ENCODE measurements at places on chromosomes 11 and 22.

DNA sequence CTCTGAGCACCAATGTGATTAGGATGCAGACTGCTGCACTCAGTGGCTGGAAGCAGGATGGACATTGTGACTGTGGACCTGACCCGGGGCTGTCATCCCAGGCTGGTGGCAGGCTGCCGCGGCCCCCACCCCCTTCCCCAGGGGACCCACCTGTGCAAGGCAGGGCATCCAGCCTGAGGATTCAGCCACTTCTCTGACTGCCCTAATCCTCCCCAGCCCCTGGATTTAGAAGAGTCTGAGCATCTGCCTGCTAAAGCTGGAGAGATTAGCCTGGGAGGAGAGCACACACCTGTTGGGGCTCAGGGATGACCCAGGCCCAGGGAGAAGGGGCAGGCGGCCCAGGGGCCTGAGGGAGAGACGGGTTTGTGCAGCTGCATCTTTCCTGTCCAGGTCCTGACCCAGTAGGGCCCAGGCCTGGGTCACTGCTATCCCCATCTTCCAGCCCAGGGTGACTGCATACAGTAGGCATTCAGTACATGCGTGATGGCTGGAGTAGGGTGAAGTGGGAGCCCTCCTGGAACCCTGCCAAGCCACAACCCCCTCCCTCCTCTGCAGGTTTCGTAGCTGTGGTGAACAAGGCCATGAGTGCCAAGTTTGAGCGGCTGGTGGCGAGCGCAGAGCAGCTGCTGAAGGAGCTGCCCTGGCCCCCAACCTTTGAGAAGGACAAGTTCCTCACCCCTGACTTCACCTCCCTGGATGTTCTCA, 12.1 kb downstream of the DPP3 start:
- no peak for DNase-seq

DNA sequence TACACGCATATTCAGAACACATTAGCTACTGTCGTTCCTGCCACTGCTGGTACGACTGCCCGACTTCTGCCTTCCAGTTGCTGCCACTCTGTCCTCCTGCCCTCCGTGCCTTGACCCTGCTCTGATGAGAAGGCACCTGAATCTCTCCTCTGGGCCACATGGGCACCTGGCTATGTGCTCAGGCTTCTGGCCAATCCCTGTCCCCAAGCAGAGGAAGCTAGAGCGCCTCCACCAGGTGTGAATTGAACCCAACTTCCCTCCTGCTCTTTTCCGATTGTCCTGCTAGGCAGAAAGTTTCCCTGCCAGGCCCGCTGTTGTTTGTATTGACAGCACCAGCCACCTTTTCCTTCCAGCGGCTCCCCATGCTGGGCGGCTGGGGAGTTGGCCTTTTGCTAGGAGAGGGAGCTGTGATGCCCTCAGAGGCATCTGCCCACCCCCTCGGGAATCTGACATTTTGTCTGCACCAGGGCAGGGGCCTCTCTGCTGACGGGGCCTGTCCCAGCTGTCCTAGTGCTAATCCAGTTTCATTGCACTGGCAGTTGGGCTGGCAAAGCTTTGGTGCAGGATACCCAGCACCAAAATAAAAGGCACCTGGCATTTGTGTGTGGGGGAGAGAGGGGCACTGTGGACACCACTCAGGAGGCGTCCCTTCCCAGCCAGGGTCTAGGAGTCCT, 118.0 kb downstream of the GRIK4 start:
- DNase-seq, result no peak

GRCh38 chr11:73393479-73394415, 17.5 kb downstream of the RELT start:
- no peak for DNase-seq

DNA sequence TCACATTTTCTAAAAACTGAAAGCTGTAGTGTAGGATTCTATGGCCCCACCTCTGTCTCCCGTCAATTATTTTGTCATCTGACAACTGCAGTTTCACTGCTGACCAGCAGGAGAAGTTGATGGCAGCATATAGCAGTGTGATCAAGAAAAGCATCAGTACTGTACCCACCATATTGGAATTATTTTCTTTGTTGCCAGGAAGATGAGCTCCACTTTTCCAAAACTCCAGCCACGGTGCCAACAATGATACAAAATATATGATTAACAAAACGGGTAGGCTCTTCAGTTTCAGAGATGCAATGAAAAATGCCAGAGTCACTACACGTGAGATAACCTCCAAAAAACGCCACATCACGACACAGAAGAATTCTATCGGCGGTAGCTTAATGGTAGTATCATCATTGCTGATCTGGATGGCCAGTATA, 41.3 kb downstream of the XKR3 start:
- no peak for DNase-seq

GRCh38 chr11:72229336-72229924, 4.9 kb downstream of the INPPL1 start:
- DNase-seq, result no peak

GRCh38 chr11:27807596-27807995, 107.3 kb upstream of the BDNF start:
- no peak for DNase-seq

DNA sequence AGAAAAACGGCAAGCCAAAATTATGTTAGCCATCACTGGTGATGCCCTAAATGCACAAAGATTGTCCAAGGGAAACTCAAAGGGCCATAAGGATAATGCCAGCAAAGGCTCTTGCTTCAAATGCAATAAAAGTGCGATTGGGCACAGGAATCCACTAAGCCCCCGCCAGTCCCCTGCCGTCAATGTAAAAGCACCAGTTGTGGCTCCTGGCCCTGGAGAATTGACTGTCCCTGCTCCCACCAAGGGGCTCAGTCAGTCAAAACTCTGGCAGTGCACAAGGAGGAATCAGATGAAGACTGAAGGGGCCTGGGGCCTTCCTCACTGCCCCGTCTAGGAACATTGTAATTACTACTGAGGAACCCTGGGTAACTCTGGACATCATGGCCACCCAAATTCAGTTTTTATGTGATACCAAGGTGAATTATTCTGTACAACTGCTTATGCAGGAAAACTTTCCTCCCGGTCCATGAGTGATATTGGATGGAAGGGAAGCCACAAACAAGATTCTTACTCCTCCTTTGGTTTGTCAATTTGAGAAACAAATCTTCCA, 85.6 kb downstream of the PIWIL4 start:
- DNase-seq, result no peak

GRCh38 chr22:30262917-30263741, 3.5 kb downstream of the OSM start:
- DNase-seq, result no peak

- DNase-seq, result no peak
These were observed 46.2 kb upstream of the LMO1 start for GRCh38 chr11:8309862-8310261.

- no peak for DNase-seq
These were observed 2.2 kb upstream of the VPS11 start for GRCh38 chr11:119065369-119065768.

GRCh38 chr11:44628730-44629700, 63.6 kb downstream of the CD82 start:
- no peak for DNase-seq

- DNase-seq, result no peak
These were observed 5.0 kb downstream of the FADS1 start for GRCh38 chr11:61811831-61812230.

DNA sequence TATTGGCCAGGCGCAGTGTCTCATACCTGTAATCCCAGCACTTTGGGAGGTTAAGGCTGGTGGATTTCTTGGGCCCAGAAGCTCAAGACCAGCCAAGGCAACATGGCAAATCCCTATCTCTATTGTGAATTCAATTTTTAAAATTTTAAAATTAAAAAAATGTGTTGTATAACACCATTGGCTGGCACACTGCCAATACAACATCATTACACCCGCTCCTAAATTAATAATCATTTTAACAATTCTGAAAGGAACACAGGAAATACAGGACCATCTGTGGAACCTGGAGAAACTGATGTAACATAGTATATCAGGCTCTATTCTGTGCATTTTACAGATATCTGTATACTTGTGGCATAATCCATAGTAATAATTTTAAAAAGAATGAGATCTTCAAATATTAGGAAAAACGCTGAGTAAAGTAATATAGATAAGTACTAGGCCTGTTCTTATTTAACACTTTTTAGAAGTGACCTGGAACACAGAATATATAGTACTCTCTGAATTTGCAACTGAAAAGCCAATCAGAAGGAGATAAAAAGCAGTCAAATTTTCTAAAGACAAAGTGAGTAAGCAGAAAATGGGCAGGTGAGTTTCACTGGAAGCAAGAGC, 124.3 kb downstream of the APOL5 start:
- no peak for DNase-seq

- no peak for DNase-seq
These were observed 162.7 kb downstream of the MAML2 start for GRCh38 chr11:96180341-96180740.

- no peak for DNase-seq
These were observed 1.8 kb upstream of the VSTM5 start for GRCh38 chr11:93852242-93852641.

GRCh38 chr11:64245797-64246620, 734 bp downstream of the PPP1R14B start:
- DNase-seq, result peak; percentile 69

DNA sequence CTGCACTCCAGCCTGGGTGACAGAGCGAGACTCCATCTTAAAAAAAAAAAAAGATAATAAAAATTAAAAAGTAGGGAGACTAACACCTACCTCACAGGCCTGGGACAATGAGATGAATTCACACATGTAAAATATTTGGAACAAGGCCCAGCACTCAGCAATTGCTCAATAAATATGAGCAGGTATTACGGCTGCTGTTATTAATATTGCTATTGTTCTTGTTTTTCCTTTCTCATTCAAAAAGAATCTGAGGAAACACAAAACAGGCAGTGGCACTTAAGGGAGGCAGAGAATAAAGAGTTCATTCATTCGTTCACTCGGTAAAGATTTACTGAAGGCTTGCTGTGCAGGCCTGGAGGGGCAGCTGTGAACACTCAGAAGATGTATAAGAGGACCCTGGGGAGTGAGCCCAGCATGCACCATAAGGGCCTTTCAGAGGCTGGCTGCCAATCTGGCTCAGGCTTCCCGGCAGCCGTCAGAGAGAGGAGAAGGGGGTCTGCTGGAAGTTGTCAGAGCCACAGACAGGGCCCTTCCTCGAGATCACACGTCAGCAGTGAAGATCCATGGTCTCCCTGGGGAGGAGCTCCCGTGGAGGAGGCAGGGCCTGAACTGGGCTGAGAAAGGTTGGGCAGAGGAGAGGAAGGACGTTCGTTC, 51.6 kb upstream of the TCF20 start:
- DNase-seq, result no peak

DNA sequence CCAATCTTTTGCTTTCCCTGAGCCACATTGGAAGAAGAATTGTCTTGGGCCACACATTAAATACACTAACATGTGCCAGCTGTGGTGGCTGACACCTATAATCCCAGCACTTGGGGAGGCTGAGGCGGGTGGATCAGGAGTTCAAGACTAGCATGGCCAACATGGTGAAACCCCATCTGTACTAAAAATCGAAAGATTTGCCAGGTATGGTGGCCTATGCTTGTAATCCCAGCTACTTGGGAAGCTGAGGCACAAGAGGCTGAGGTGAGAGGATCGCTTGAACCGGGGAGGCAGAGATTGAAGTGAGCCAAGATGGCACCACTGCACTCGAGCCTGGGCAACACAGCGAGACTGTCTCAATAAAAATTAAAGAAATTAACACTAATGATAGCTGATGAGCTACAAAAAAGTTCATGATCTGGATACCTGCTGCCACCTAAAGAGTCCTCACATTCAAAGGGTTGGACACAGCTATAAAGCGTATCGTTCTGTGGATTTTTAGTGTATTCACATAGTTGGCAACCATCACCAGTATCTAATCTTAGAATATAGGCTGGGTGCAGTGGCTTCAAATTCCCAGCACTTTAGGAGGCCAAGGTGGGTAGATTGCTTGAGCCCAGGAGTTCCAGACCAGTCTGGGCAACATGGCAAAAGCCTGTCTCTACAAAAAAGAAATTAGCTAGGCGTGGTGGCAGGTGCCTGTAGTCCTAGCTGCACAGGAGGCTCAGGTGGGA, 3.4 kb upstream of the LDHC start:
- DNase-seq, result no peak

DNA sequence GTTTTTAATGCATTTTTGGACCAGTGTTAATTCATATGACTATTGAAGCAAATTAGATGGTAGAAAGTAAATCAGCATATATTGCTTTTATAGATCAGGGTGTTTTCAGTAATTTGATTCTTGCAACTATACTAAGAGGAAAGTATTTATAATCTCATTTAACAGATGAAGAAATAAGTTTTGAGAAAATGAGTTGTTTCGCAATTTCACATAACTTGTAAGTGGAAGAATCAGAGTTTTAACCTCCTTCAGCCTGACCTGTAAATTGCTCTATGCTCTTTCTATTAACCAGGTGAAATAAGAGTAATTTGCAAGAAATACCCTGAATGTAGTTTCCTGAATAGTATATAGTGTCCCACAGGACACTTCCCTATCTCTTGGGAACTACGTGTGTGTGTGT, 1106.8 kb upstream of the RAG2 start:
- no peak for DNase-seq

- peak; percentile 33 for DNase-seq
These were observed 2.1 kb downstream of the FAM111A start for GRCh38 chr11:59144579-59145345.

GRCh38 chr22:38653741-38654140, 2.5 kb downstream of the FAM227A start:
- no peak for DNase-seq

- DNase-seq, result no peak
These were observed 123.8 kb downstream of the LARGE1 start for GRCh38 chr22:33796494-33796893.

GRCh38 chr11:74312326-74312725, 886 bp upstream of the P4HA3 start:
- no peak for DNase-seq

- no peak for DNase-seq
These were observed 110.7 kb upstream of the CLMP start for GRCh38 chr11:123305601-123306375.

- DNase-seq, result no peak
These were observed 22.7 kb downstream of the ARFGAP3 start for GRCh38 chr22:42834177-42834949.

DNA sequence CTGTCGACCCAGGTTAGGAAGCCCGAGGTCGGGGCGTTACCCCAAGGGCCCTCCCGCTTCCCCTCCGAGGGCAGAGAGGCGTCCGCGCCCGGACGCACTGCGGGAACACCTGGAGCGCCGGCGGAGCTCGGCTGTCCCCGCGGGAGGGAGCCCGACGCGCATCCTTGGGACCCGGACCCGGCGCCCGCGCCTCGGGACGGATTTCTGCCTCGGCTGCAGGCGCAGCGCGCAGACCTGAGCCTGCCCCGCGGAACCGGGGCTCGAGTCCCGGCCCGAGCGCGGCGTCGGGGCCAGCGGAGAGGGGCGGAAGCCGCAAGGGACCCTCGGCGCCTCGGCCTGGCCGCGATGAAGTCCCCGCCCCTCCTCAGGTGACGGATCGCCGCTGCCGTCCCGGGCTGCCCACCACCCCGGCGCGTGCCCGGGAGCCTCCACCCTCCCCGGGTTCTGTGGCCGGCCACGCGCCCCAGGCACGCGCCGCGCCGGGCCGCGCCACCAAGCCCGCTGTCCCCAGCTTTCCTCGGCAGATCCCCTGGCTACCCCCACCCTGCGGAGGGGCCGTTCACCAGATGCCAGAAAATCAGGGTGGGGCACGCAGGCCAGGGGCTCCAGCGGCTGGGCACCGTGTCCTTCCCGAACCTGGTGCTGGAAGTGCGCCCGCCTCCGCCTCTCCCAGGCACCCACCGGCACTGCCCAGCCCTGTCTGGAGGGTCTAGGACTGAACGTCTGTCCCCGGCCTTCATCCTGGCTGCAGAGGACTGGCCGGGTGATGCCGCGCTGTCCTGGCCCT, 410 bp downstream of the GLB1L3 start:
- DNase-seq, result no peak

Measured in thoracic aorta (tissue), 2 donors.